ENCODE measurements at places on chromosomes 13 and 19.

GRCh38 chr19:16014923-16015804 lies 61.1 kb upstream of the TPM4 start:
- DNase-seq: no peak

- DNase-seq: no peak
Observed at GRCh38 chr19:41299755-41300089, 10.2 kb upstream of the CCDC97 start.

DNA sequence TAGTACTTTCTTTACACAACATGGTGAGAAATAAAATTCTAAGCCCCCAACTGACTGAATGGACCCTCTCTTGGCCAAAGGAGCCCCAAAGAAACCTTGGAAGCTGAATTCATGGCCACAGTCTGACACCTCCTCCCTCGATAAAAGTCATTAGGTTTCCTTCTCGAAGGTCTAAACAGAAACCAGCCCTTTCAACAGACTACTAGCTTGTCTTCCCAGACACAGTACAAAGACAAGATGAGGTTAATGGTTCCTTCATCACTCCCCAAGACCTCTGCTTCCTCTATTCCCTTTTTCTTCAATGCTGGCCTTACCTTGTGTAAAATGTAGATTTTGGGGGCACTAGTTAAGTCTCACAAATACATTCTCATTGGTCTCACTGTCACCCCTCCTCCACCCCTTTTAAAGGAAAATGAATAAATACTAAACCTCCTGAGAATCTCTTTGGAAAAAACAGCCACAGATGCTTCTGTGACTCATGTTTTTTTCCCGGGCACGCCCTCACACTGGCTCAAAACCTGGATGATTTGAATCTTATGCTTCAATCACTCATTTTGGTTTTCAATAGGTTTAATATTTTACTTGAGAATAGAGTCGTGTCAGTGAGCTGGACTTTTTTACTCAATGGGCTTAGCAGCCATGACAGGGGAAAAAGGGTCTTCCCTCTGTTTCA lies 65.8 kb upstream of the MED4 start:
- DNase-seq: no peak

DNA sequence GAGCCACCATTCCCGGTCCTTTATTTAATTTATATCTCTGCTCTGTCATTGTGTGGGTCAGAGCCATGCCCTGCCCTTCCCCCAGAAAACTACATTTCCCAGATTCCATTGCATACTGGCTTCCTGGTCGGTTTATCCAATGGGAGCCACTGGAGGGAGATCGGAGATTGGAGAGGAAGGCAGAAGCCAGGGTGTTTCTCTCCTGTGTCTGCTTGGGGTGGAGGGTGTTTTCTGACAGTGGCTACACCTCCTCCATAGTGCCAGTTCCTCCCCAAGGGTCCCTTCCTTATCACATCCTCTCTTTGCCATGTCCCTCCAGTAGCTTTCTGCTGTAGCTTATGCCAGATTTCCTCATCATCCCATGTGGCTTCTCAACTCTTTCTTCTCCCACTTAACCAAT lies 19.0 kb downstream of the OLFM2 start:
- peak; percentile 69 for DNase-seq

GRCh38 chr19:32720216-32720935 lies 809 bp downstream of the TDRD12 start:
- no peak for DNase-seq

GRCh38 chr13:103229674-103230073 lies 163.5 kb upstream of the SLC10A2 start:
- DNase-seq: no peak
